ENCODE measurements at places on chromosomes 7 and 10. TPM values are rescaled to one million over a fixed set of nuclear protein-coding genes. Genes with fewer than 3 reads are reported as not detected.

DNA sequence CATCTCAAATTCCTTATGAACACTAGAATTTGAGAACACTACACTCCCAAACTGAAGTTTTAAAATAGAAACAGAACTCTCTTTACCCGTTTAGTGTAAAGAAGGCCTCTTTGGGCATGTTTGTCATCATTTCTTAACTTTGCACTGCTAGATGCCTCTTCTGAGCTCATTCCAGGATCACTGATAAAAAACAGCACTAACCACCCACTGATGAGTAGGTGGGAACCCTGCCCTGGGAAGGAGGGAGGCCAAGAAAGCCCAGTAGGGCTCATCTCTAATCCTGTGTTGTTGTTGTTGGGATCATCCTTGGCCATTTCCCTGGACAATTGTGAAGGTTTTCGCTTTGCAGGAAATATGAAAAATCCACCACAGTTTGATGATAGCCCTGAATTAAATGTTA is 68.2 kb downstream of the CUBN start:
- no peak for DNase-seq

GRCh38 chr7:20228654-20229053 is 11.5 kb upstream of the MACC1 start:
- no peak for DNase-seq

- DNase-seq, result no peak
Measured at GRCh38 chr7:48839108-48839507, 85.2 kb upstream of the CDC14C start.

DNA sequence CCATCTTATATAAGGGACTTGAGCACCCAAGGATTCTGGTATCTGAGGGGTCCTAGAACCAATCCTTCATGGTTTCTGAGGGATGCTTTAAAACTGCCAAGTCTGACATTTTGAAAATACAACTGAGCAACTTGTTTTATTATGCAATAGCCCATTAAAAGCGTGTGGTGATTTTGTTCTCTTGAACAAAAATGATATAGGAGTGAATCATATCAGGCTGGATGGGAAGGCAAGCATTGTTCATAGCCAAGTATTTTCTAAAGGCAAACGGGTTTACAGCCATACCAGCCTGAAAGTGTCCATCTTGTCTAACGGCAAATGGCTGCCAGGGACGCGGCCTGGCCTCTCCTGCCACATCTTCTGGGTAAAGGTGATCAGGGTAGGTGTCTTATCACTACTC is 23.4 kb downstream of the RPP38 start:
- no peak for DNase-seq

DNA sequence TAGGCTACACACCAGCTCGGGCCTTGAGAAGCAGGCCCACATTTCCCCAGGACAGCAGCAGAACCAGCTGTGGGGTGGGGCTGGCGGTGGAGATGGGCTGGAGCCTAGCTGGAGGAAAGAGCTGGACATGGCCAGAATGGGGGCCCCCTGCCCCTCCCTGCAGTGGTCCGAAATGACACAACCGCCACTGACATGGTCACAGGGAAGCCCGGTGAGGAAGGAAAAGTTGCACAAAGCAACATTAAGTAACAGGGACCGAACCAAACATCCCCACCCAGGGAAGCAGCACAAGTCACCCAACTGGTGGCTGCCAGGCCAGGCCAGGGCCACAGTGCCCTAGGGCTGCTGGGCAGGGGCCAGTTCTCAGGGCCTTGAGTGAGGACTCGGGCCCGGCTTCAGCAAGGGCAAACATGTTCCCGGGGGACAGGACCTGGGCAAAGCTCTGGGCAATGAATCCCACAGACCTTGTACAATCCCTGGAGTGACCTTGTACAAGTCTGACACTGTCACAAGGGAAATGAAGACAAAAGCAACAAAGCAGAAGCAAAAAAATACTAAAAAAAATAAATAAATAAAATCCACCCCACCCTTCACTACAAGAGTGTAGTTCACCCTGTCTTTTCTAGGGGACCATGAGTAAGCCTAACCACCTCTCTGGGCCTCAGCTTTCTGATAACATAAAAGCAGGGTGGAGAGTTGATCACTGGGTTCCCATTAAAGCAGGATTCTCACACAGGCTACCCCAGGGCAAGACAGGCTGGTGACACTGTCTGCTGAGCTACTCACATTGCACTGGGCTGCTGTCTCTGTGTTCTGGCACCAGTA is 33.0 kb downstream of the PSAP start:
- DNase-seq, result no peak

- no peak for DNase-seq
Measured at GRCh38 chr7:26612742-26613141, 251.6 kb downstream of the SKAP2 start.

- no peak for DNase-seq
Measured at GRCh38 chr10:83542774-83543411, 596.4 kb upstream of the GHITM start.

DNA sequence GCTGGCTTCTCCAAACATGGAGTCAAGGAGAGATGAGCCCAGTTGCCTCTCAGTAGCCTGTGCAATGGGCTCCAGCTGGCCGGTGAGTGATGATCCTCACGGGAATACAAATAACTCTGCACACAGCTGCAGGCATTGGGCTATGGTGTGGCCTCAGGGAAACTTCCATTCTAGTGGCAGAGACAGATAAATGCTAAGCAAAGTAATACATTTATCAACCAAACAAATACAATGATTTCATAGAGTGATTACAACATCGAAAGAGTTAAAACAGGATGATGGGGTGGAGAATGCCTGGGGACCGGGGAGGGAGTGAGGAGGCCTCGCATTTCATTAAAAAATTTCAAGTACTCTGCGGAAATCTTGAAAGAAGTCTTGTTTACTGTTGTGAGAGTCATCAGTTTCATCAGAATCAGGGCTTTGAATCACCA is 15.0 kb upstream of the AKR1B1 start:
- no peak for DNase-seq

GRCh38 chr7:122724366-122724765 is 21.6 kb upstream of the RNF148 start:
- no peak for DNase-seq

DNA sequence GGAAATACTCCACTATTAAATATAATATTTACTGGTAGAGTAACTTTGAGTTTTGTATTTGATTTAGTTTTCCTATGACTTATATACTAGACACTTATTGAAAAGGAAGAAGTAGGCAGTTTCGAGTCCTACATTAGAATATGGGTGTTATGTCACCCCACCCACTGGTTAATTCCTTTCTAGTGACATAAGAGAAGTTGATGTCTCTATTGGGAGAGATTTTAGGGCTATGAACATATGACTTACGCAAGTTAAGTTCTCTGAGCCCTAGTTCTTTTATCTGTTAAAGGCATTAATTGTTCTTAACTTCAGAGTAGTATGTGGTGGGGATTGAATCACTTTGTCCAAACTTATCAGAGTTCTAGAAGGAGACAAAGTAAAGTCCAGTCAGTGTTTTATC is 30.5 kb downstream of the CPED1 start:
- no peak for DNase-seq

GRCh38 chr7:24455813-24456525 is 117.3 kb upstream of the PALS2 start:
- DNase-seq, result no peak

DNA sequence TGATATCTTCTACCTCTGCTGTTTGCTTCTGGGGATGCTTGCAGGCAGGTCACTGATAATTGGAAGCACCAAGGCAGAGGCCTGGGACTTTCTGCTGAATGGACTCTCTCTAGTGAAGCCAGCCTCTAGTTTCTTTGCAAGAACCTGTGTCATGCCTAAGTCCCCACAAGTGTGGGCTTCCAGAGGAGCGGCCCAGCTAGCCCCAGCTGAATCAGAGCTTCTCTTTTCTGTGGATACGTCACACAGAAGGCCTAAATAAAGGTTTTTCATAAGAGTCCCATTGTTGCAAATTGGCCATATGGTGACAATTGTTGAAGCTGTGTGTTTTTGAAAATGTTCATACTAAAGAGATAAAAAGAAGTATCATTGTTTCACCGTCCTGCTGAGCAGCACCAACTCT is 6.8 kb upstream of the OPALIN start:
- no peak for DNase-seq

- no peak for DNase-seq
Measured at GRCh38 chr7:143479055-143479766, 1.5 kb downstream of the TAS2R41 start.

GRCh38 chr7:81693080-81693479 is 76.8 kb downstream of the HGF start:
- DNase-seq, result no peak

- no peak for DNase-seq
Measured at GRCh38 chr7:4819560-4820404, 42.0 kb downstream of the PAPOLB start.

GRCh38 chr7:99440195-99440594 is 1.5 kb downstream of the CPSF4 start:
- DNase-seq, result no peak

DNA sequence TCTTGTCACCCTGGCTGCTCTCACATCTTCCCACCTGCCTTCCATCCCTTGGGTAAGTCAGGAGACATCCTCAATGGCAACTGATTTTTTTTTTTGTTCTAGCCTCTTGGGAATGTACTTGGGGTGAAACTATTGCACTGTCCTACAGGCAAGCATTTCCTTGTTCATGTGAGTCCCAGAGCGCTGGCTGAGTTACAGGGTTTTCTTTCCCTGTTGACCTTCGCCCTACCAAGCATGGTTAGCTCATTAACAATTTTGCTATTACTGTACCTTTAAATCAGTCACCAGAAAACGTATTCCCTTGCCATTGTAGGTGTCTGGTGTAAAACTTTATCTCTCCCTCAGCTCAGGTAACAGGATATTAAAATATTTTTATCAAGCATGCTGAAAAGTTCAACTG is 98.9 kb downstream of the PRLHR start:
- DNase-seq, result no peak

GRCh38 chr7:143454091-143454680 is 10.9 kb downstream of the TAS2R60 start:
- DNase-seq, result no peak

DNA sequence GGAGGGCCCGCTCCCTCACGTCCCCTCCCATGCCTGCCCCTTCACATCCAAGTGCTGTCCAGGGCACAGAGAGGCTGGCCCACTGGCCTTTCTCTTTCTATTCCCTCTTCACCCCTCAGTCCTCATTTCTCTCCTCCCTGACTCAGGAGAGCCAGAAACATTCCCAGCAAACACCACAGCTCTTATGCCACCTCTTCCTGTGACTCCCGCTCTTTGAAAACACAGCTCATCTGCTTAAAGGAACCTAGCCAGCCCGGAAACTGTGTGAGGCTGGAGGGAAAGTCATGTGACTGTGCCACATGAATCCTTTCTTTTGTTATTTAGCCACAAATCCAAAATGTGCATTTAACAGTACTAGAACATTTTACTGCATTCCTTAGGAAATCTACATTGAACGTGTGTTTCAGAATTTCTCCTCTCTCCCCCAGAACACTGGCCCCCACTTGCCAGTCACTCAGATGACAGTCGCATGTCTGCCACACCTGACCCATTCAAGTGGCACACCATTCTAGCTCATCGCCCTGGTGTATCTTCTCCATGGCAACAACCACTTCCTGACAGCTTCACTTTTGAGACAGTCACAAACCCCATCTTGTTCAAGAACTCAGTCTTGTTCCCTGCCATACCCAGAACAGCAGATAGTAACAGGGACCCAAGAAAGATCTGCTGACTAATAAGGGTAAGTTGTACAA is 42.8 kb downstream of the GRB10 start:
- no peak for DNase-seq

GRCh38 chr10:132724446-132724845 is 61.5 kb downstream of the NKX6-2 start:
- DNase-seq, result no peak

- DNase-seq, result no peak
Measured at GRCh38 chr7:96674565-96674964, 35.1 kb downstream of the SEM1 start.

DNA sequence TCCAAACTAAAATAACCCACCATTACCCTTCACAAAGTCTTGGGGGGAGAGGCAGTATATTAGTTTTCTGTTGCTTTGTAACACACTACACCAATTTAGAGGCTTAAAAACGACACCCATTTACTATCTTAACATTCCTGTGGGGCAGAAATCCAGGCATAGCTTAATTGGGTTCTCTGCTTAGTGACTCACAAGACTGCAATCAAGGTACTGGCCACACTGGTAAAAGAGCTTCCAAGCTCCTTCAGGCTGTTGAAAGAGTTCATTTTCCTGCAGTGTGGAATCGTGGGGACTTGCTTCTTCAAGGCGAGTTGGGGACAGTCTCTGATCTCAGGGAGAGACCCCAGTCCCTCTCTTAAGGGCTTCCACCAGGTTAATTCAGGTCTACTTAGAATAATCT is 139.1 kb downstream of the XPNPEP1 start:
- DNase-seq, result no peak

DNA sequence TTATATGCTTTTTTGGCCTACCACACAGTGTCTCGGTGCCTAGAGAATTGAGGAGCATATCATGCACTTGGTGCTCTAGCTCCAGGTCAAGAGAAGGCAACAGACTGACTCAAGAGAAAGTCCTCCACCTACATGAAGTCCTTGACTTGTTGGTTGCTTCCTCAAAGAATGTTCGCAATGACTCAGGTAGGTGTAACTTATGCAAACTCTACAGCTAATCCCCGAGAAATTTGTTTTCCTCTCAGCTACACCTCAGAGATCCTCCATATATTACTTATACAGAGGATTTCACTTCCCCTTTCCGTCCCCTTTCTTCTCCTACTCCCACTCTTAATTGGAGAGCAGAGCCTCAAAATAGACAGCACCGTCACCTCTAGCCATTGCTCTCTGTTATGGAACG is 1013.1 kb downstream of the KCNMA1 start:
- no peak for DNase-seq

- DNase-seq, result no peak
Measured at GRCh38 chr7:13028825-13029099, 341.3 kb downstream of the ARL4A start.

DNA sequence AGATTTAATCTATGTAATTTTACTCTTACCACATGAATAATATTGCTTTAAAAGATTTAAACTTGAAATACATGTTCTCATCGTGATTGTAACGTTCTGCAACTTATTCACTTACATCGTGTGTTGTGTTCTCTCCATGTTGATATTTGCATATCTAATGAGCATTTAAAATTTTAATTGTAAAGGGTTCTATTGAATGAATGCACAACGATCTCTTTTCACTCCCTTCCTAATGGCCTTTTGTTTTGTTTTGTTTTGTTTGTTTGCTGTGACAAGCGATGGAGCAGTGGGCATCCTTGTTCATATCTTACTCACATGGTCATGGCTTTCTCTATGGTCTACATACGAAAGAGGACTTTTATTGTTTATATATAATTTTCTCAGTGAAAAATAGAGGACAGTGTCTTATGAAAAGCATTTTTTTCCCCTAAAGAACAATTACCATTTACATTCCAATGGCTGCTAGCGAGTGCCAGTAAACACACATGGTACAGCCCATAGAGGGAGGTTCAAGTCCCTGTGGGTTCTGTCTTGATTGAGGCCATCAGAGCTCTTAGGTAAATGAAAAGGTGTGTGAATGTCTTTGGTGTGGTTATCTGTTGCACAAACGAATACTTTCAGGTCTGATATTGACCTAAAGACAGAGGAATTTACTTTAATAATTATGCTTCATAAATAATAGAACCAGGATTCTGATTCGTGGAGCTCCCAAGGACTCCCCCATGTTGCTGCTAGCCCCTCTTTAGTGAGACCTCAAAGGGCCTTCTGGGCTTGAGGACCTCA is 32.4 kb downstream of the BTBD16 start:
- DNase-seq, result no peak

Gene ICA1
- total RNA-seq, result 3.5 TPM

Gene ELN
- 8.7 TPM for total RNA-seq

Gene CTBP2
- 59.2 TPM for total RNA-seq

Gene CALCR
- total RNA-seq, result not detected

Gene RBM28
- total RNA-seq, result 16.1 TPM

Gene GPR15LG
- not detected for total RNA-seq

Gene CYP2W1
- not detected for total RNA-seq

Gene MICU1
- 47.4 TPM for total RNA-seq

Gene SUFU
- 2.6 TPM for total RNA-seq

Gene DENND2A
- total RNA-seq, result 7.4 TPM

Measured in liver (tissue), 10 donors.